Fibroblast of lung (primary cell): ENCODE measurements at places on chromosomes 1 and 21. TPM values are rescaled to one million over a fixed set of nuclear protein-coding genes. Genes with fewer than 3 reads are reported as not detected.

Gene TRIM58
- under 0.01 and 0.50 TPM in 2 replicates for total RNA-seq

Gene SH3BGR
- total RNA-seq: 3.3 and 6.8 TPM in 2 replicates

Gene VHLL
- total RNA-seq: not detected in 2 replicates

Gene ALG14
- total RNA-seq: 3.8 and 4.6 TPM in 2 replicates

GRCh38 chr1:154445040-154445472 is 39.9 kb downstream of the IL6R start:
- no peak overlapping the region for H3K4me3 ChIP-seq
- H3K4me1 ChIP-seq: peaks cover 37% of the 10 kb centered on the region
- peaks cover 7% of the 10 kb centered on the region for H3K36me3 ChIP-seq
- peak; percentile 75 for DNase-seq

- no peaks in the 10 kb centered on the region for H3K36me3 ChIP-seq
- no peaks in the 10 kb centered on the region for H3K27me3 ChIP-seq
- H3K4me3 ChIP-seq: no peak overlapping the region
These were observed 239.9 kb downstream of the DPYD start for GRCh38 chr1:97680894-97681293.

DNA sequence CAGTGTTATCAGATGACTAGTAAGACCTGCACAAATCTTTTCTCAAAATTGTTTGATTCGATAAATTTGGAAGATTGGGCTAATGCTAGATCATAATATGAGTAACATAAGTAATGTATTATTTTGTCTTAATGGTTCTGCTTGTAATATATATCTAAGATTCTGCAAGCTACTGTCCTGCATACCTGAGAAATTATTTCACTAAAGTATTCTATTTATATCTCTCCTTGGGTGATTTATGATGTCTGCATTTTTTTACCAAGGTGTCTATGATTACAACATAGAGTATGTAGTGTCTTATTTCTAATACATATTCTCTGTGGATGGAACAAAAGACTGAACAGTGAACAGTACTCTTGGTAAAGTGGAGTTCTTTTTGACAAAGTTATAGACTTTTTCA is 166.6 kb downstream of the CLEC20A start:
- no peak overlapping the region for H3K27ac ChIP-seq
- no peak for DNase-seq
- no peaks in the 10 kb centered on the region for H3K36me3 ChIP-seq

DNA sequence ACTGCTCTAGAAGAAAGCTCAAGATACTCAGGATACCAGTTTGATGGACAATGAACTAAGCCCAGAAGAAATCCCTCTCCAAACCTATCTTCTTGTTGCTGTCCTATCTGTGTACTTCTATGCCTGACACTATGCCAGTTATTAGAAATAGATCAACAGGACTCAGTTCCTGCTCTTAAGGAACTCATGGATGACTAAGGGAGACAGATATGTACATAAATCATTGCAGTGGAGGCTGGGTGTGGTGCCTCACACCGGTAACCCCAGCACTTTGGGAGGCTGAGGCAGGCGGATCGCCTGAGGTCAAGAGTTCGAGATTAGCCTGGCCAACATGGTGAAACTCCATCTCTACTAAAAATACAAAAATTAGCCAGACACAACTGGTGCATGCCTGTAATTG is 42.4 kb upstream of the AK4 start:
- H3K36me3 ChIP-seq: no peaks in the 10 kb centered on the region
- no peak overlapping the region for H3K27ac ChIP-seq
- no peak for DNase-seq

- peak; percentile 85 for DNase-seq
- no peak overlapping the region for H3K4me3 ChIP-seq
- H3K4me1 ChIP-seq: peaks cover 8% of the 10 kb centered on the region
- no peaks in the 10 kb centered on the region for H3K27me3 ChIP-seq
These were observed 92.6 kb downstream of the ZNF281 start for GRCh38 chr1:200317236-200317635.

DNA sequence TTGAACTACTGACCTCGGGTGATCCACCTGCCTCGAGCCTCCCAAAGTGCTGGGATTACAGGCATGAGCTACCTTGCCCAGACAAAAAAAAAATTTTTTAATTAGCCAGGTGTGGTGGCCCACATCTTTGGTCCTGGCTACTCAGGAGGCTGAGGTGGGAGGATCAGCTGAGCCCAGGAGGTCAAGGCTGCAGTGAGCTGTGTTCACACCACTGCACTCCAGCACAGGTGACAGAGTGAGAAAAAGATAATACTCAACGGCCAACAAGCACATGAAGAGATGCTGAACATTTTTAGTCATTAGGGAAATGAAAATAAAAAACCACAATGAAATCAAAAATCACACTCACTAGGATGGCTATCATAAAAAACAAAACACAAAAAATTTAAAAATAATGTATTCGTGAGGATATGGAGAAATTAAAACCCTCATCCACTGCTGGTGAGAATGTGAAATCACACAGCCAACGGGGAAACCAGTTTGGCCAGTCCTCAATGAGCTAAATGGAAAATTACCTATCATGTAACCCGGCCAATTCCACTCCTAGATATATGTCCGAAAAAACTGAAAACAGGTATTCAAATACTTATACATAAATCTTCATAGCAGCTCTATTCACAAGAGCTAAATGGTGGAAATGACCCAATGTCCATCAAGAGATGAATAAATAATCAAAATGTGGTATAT is 41.2 kb downstream of the ENAH start:
- no peak overlapping the region for H3K27ac ChIP-seq
- no peaks in the 10 kb centered on the region for H3K27me3 ChIP-seq
- no peaks in the 10 kb centered on the region for H3K4me1 ChIP-seq
- H3K4me3 ChIP-seq: no peak overlapping the region
- no peaks in the 10 kb centered on the region for H3K36me3 ChIP-seq
- no peak for DNase-seq

GRCh38 chr21:26522704-26523103 is 50.4 kb downstream of the CYYR1 start:
- no peaks in the 10 kb centered on the region for H3K36me3 ChIP-seq
- H3K27me3 ChIP-seq: no peaks in the 10 kb centered on the region
- H3K4me1 ChIP-seq: no peaks in the 10 kb centered on the region
- no peak overlapping the region for H3K4me3 ChIP-seq
- H3K27ac ChIP-seq: no peak overlapping the region
